Activated CD4-positive, alpha-beta memory T cell treated with anti-CD3 and anti-CD28 coated beads, Interleukin-2, amount 10 ng/mL, durations not matched to agents 7 days and 5 days (primary cell): ENCODE measurements at places on chromosomes 11 and 22. TPM values are rescaled to one million over a fixed set of nuclear protein-coding genes. Genes with fewer than 3 reads are reported as not detected.

Gene ELF5
- total RNA-seq, result not detected

Gene CASP1
- 132 TPM for total RNA-seq

Gene IGSF22
- total RNA-seq, result 2.7 TPM

Gene SUSD2
- total RNA-seq, result 0.63 TPM

Gene ZBTB16
- total RNA-seq, result 11.8 TPM

Gene SLCO2B1
- total RNA-seq, result 0.23 TPM

Gene MUC6
- total RNA-seq, result not detected

Gene SCGB1C1
- total RNA-seq, result not detected

Gene CRACR2B
- total RNA-seq, result 13.7 TPM

Gene OR2AG2
- not detected for total RNA-seq

Gene TMEM45B
- total RNA-seq, result 3.3 TPM

Gene MTA2
- 226 TPM for total RNA-seq

Gene TBX10
- not detected for total RNA-seq
